Right ventricle myocardium inferior (tissue), 1 donor: ENCODE measurements at places on chromosomes 16 and 17.

- no peak for DNase-seq
Measured at GRCh38 chr16:87447323-87447722, 45.5 kb downstream of the ZCCHC14 start.

- no peak for DNase-seq
Measured at GRCh38 chr16:81526935-81527334, 82.3 kb downstream of the CMIP start.

GRCh38 chr16:30352488-30353401 is 2.4 kb downstream of the CD2BP2 start:
- DNase-seq, result no peak

DNA sequence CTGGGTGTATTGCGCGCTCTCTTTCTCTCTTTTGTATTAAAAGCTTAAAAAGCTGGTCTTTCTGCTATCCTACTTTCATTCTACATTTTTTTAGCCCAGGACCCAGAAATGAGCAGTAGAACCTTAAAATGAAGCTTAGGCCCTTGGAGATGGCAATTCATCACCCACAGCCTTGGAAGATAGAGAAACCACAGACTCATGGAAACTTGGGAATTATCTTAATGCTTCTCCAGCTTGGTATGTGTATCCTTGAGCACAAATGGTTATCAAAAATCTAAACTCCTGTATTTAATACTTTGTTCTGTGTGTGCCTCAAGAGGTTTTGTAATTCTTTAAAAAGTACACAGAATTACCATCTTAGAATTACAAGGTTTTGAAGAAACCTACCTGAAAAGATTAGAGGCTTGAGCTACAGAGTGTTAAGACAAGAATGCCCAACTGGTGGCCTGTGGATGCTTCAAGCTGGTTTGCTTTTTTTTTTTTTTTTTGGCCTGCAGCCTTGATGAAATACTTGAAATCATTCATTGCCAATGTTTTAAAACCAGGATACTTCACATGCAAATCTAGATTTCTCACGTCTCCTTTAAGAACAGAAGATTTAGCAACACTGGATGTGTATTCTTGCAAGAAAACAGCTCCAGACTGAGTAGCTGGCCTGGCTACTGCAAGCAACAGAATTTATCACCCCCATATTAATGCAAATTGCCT is 105.0 kb downstream of the XYLT1 start:
- no peak for DNase-seq

- DNase-seq, result peak; percentile 45
Measured at GRCh38 chr16:842711-843560, 42.4 kb upstream of the GNG13 start.

DNA sequence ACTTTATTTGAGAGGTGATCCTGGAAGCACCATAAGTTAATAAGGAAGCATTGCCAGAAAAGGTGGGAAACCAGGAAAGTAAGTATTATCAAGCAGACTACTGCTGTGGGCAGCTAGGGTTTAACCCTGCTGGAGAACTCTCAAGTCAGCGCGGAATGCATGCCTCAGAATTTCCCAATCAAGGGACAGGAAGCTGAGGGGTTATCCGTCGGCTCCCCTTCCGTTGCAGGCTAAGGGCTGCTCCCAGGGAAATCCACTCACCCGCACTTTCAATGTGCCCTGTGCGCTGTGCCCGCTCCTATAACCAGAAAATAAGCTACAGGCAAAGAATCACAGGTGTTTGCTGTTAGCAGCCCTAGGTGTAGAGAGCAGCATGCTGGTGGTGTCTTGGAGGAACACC is 138.5 kb upstream of the CACNG3 start:
- no peak for DNase-seq

DNA sequence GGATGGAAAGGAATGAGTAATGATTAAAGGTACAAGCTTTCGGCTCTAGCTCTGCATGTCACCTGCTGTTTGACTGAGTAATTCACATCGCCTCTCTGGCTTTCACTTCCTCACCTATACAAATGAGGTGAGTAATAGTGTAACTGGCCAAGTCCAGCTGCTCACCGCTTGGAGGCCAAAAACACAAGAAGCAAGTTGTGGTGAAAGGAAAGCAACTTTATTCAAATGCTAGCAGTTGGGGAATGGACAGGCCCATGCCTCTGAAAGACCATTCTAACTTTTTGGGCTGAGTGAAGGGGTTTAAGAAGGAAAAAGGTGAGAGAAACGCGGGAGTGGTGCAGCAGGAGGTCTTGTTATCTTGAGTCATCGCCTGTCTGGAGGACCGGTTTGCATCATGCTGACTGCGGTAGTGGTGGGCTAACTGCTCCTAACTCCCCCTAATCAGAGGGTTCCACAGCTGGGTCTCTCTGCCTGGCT is 45.7 kb upstream of the CSNK2A2 start:
- no peak for DNase-seq

- DNase-seq, result no peak
Measured at GRCh38 chr16:85017151-85017550, 5.8 kb upstream of the ZDHHC7 start.

DNA sequence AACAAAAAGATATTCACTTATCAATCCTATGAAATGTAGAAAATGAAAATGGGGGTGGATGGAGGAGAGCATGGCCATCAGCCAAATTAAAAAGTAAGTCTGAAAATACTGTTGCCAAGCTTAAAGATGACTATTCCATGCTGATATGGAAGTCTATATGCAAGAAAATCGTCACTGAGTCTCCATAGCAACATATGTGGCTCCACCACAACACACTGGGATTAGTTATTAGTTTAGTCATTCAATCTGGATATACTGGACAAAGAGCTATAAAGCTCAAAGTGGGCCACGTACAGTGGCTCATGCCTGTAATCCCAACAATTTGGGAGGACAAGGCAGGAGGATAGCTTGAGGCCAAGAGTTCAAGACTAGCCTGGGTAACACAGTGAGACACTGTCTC is 24.7 kb upstream of the PSMD7 start:
- DNase-seq, result no peak

DNA sequence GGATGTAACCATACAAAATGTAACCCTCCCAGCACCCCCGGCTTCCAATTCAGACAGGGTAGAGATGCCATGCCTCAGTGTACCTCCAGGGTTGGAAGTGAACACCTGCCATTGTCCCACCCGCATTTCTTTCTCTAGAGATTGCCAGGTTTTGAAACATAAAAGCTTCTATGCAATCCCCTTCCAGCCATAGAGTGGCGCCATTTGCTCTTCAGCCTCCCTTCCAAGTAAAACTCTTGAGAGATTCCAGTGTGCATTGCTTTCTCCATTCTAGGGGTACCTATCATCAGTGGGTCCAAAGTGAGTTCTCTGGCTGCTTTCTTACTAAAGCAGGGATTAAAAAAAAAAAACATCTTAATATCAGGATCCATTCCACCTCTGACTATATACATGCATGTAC is 133.1 kb upstream of the RPL38 start:
- no peak for DNase-seq

DNA sequence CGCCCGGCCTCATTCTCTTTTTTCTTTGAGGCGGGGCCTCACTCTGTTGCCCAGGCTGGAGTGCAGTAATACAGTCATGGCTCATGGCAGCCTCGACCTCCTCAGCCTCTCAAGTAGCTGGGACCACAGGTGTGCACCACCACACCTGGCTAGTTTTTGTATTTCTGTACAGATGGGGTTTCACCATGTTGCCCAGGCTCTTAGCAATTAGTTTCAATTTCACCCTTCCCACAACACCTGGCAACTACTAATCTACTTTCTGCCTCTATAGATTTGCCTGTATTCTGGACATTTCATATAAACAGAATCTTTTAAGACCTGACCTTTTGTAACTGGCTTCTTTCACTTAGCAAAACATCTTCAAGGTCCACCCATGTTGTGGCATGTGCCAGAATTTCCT is 8.0 kb upstream of the NT5M start:
- no peak for DNase-seq

GRCh38 chr16:79599837-79600637 is 500 bp downstream of the MAF start:
- DNase-seq, result peak; percentile 88

- no peak for DNase-seq
Measured at GRCh38 chr17:44738214-44738906, 20.4 kb upstream of the ADAM11 start.

DNA sequence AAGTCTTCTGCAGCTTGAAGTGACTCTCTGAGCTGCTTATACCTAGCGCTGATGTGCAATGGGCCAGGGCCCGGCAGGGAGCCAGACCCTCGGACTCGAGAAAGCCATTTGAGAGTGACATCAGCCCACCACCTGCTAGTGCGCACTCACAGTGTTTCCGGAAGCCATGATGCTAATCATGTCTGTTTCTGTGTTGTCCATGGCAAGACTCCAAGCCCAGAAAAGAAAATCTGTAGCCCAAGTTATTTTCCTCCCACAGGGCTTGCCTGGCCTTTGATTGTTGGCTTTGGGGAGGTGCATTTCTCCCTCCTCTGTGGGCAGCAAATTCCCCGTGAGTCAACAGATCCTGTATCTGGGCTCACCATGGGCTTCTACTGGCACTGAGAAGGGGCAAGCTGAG is 1.8 kb upstream of the CDRT4 start:
- no peak for DNase-seq

- no peak for DNase-seq
Measured at GRCh38 chr17:48240562-48241130, 133.1 kb downstream of the SNX11 start.

DNA sequence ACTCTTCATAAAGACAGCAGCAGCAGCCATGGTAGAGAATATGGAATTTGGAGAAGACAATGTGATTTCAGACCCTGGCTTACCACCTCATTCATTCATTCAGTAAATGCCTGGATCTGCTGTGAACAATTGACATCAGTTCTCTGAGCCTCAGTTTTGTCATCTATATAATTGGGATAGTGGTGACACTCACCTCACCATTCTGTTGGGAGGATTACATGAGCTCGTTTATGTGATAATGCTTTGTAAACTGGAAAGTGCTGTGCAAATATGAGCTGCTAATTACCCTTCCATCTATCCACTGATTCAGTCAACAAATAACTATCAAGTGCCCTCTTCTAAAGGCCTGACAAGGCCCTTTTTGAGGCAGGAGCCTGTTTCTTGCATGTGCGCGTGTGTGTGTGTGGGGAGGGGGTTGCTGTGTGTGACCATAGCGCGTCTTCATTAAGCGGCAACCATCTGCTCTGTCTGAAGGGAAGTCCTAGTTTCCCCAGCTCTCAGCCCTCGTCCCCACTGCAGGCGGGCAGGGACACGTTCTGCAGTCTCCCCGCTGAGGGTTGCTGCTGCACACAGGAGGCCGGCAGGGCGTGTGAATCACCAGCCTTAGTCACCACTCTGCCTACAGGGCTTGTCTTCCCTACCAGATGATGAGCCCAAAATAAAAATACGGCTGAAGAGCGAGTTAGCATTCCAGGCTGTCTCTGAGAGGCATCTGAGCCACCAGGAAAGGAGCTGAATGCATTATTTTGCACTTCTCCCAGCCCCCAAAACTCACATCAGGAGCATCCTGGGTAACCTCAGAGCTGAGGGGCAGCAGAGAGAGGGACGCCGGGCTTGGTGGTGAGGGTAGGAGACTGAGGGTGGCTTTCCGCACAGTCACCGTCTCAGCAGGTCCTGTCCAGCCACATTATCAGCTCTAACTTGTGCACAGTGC is 19.9 kb downstream of the ARL4D start:
- no peak for DNase-seq

- peak; percentile 55 for DNase-seq
Measured at GRCh38 chr17:82874011-82874835, 34.4 kb upstream of the ZNF750 start.

DNA sequence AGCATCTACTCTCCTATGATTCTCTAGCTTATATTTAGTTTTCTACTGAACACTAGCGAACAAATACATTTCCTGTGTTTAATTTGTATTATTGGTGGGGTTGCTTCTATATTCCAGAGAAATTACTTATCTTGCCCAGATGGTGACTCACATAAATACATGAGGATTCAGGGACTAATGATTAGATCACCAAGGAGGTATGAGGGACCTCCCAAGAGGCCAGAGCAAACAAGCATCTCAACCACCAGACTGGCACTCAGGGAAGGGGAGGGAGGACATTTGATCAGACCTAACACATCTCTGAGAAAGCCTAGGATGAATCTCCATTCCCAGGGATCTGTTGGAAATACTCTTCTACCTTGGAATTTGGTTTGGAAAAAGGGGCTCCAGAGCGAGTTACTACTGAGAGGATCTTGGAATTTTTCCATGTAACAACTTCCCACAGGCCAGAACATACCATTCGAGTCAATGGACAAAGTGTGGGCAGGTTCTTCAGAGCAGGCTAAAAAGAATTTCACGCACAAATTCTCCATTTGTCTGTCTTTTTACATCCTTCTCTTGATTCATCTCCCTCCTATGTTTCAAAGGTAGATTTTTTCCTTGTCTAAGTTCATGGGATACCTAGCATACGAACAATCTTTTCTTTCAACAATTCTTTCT is 262.6 kb upstream of the MYOCD start:
- DNase-seq, result no peak

- peak; percentile 74 for DNase-seq
Measured at GRCh38 chr17:76537578-76538280, at the start of gene CYGB. TSS of gene CYGB (minus strand) at chr17:76537709. CDS start at chr17:76537542, 167 bp downstream.
